Activated CD8-positive, alpha-beta memory T cell treated with anti-CD3 and anti-CD28 coated beads, Interleukin-2, amount 50 U/mL, for 4 hours (primary cell): ENCODE measurements at places on chromosomes 5 and 9.

GRCh38 chr9:94630833-94631232 lies 8.5 kb downstream of the FBP1 start:
- no peak for DNase-seq

DNA sequence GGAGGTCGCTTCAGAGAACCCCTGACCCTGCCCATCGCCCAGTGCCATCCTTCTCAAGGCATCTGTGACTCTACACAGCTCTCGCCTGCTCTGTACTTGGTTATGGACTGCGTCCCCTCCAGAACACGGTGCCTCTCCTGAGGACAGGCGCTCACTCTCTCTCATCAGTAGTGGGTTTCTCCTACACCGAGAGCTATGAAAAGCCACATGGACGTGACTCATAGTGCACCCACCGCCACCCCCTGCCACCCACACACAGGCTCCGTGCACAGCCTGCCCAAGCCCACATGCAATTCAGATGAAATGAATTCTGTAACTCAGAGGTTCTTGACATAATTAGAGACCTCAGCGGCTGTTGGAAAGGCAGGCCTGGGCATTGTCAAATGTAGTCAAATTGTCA lies 13.9 kb downstream of the GTF3C5 start:
- no peak for DNase-seq

DNA sequence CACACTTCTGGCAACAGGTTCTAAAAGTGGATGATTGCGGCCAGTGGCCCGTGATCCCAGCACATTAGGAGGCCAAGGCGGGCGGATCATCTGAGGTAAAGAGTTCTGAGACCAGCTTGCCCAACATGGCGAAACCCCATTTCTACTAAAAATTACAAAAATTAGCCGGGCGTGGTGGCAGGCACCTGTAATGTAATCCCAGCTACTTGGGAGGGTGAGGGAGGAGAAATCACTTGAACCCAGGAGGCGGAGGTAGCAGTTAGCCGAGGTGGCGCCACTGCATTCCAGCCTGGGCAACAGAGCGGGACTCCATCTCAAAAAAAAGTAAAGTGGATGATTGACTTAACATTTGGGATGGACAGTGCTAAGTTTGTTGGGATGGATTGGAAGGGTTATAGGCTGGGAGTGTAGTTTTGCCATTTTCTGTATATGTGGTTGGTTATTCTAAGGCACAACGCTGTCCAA lies 3.4 kb downstream of the MATR3 start:
- DNase-seq: no peak

GRCh38 chr5:86039351-86039750 lies 578.4 kb upstream of the COX7C start:
- no peak for DNase-seq

GRCh38 chr9:83649080-83649479 lies 26.1 kb downstream of the IDNK start:
- peak; percentile 78 for DNase-seq

GRCh38 chr9:87628346-87628745 lies 97.6 kb upstream of the CTSL start:
- no peak for DNase-seq

- DNase-seq: no peak
Measured at GRCh38 chr9:89821081-89821480, 216.3 kb downstream of the GADD45G start.

GRCh38 chr5:180056153-180056552 lies 15.4 kb downstream of the RNF130 start:
- no peak for DNase-seq

DNA sequence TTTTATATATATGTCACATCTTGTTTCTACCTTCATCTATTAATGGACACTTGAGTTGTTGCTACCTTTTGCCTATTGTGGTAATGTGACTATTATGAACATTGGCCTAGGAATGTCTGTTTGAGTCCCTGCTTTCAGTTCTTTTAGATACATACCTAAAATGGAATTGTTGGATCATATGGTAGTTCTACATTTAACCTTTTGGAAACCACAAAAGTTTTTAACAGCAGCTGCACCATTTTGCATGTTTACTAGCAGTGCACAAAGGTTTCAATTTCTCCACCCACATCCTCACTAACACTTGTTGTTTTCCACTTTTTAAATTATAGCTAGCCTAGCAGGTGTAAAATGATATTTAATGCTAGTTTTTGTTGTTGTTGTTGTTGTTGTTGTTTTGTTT lies 88.4 kb downstream of the GALNT10 start:
- DNase-seq: no peak

- DNase-seq: no peak
Measured at GRCh38 chr5:117486261-117486660, 911.6 kb upstream of the SEMA6A start.
